ENCODE measurements at places on chromosomes 11 and 22. TPM values are rescaled to one million over a fixed set of nuclear protein-coding genes. Genes with fewer than 3 reads are reported as not detected.
A peak's percentile ranks its signal among the peaks of the same experiment; 100 is the strongest.

Gene PATE2
- not detected for total RNA-seq

DNA sequence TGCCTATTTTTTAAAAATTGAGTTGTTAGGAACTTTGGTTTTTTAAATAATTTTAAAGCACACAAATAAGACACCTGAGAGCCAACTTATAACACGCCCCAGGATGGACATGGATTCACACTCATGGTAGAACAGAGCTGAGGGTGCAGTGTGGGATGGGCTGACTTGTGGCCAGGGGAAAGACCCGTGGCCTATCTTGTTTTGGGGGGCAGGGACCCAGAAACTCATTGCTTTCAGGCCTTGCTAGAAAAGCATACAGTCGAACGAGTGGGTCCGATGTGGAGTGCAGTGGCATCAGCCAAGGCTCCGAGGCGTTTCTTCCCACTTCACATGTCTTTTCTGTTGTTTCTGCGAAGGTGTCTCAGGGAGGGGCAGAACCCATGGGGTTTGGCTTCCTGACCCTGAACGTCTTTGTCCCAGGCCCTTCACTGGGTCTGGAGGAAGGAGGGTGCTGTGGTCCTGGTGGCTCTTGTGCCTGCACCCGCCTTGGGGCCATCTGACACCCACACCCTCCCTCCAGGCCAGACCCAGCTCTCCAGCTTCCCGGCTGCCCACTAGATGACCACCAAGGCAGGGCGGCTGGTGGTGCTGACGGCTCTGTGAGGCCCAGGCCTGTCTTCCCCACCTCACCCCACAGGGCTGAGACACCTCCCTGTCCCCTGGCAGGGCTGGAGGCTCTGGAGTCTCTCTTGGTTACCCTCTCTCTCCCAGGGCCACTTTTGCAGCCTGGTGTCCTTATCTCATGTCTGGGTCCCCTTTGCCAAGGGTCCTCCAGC lies 120.8 kb downstream of the KCNQ1 start:
- no peaks in the 10 kb centered on the region for H3K27me3 ChIP-seq
- H3K27ac ChIP-seq: no peak overlapping the region
- H3K36me3 ChIP-seq: no peaks in the 10 kb centered on the region
- no peaks in the 10 kb centered on the region for H3K4me1 ChIP-seq
- H3K4me3 ChIP-seq: no peak overlapping the region
- no peak for DNase-seq

DNA sequence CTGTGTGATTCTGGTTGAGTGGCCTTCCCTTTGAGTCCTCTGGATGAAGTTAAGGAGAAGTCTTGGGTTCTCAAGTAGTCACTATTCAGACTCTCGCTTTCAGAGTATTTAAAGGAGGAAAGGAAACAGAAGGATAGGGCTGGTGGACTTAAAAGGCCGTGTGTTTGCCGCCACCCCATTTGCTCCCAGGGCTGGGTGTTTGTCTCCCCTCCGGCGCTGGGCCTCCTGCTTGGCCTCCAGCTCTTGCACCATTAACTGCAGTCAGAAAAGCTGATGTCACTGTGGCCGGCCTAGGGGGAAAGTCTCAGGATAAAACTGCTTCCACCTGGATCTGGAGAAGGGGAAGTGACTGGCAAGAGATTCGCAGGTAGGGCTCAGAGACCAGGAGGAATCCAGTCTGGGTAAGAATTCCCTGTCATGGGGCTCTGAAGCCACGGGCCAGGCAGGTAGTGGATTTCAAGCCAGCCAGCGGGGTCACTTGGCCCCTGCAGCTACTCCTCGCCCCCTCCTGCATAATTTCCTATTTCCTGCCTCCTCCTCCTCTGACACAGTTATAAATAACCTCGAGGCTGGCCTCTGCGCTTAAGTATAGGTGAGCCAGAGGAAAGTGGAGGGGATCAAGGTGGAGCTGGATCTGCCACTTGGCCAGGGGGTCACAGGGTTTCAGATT lies 17.1 kb downstream of the TIMP3 start:
- H3K36me3 ChIP-seq: no peaks in the 10 kb centered on the region
- no peak for DNase-seq
- peak overlapping the region; percentile 22 for H3K27ac ChIP-seq

Gene CARD16
- 26.8 TPM for total RNA-seq

Gene MMP8
- total RNA-seq: not detected

All from vagina (tissue), 2 donors.